COR-L47 (cell line): ENCODE measurements at places on chromosomes 7 and 10.
A peak's percentile ranks its signal among the peaks of the same experiment; 100 is the strongest.

DNA sequence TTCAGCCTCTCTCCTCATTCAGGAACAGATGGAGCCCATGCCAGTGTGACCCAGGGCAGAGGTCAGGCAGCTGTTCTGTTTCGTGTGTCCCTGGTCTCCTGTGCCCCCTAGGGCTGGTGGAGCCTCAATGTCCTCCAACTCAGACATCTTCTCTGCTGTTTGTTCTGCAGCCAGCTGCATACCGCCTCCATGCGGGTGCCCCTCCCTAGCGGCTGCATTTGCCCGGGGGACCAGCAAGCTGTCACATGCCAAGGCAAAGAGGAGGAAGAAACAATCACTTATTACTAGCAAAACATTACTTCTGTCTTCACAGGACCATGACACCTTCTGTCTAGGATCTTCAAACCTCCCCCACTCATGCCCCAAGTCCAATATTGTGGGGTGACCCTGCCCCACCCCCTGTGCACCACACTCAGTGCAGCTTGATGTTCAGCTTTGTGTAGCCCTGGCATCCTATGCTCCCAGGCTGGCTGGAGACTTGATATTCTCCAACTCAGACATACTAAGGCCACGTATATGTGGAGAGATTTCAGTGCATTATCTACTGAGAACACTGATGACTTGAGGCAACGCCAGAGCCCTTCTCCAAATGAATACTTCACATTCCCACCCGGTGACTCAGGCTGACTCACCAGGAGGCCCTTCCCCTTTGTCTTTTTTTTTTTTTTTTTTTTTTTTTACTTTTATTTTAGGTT is 188.9 kb downstream of the SKIDA1 start:
- DNase-seq: no peak

DNA sequence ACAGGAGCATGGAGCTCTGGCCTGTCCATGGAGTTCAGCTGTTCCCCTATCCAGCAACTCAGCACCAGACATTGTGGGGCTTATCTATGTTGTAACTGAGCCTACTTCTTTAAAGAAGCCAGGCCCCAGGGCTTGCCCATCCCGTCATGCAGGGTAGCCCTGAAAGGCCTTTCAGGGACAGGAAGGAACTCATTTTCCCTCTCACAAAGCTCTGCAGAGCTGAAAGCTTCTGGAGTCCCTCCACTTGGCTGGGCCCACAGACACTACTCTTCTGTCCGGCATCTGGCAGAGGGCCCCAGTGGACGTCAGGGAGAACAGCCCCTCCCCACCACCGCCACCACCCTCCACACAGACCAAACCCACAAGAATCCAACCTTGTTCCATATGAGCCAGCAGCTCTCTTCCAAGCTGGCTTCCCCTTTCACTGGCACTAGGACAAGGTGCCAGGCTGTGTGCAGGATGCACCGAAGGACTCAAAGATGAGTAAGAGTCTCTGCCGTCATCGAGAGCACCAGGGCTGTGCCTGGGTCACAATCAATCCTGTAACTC is 33.1 kb downstream of the DENND2A start:
- no peak for DNase-seq

GRCh38 chr7:50145801-50146338 is 52.8 kb upstream of the ZPBP start:
- no peak for DNase-seq

- no peak for DNase-seq
Observed at GRCh38 chr7:150722431-150722931, 6.1 kb downstream of the GIMAP1 start.

- peak; percentile 55 for DNase-seq
Observed at GRCh38 chr7:148242294-148242821, 348.2 kb upstream of the C7orf33 start.

GRCh38 chr10:132532179-132532578 is 5.4 kb upstream of the INPP5A start:
- DNase-seq: no peak
